Type B pancreatic cell (in vitro differentiated cells): ENCODE measurements at places on chromosomes 2 and 18. TPM values are rescaled to one million over a fixed set of nuclear protein-coding genes. Genes with fewer than 3 reads are reported as not detected.

DNA sequence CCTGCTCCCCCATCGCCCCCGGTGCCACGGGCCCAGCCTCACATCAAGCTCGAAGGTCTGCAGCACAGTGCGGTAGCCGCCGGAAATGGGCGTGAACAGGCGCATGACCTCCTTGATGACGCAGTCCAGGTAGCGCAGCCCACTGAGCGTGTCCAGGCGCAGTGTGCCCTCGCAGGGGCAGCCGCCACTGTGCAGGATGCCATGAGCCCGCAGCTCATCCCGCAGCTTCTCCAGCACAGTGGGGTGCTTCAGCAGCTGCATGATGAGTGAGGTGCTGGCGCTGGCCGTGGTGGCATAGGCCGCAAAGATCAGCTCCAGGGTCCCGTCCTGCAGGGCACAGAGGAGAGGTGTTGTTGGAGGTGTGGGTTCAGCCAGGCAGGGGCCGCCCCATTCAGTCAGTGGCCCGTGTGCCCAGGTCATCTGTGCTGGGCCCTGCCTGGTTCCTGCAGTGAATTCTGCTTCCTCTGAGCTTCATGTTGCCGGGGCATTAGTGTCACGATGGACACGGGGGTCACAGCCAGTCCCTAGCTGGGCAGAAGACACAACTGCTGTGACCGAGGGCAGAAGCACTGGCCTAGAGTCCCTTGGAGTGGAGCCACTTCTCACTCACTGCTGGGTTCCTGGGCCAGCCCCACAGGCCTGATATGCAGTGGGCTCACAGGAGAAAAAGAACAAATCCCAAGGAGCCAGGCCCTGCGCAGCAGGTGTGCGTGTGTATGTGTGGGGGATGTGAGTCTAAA lies 14.5 kb downstream of the CYP26B1 start:
- DNase-seq, result no peak

DNA sequence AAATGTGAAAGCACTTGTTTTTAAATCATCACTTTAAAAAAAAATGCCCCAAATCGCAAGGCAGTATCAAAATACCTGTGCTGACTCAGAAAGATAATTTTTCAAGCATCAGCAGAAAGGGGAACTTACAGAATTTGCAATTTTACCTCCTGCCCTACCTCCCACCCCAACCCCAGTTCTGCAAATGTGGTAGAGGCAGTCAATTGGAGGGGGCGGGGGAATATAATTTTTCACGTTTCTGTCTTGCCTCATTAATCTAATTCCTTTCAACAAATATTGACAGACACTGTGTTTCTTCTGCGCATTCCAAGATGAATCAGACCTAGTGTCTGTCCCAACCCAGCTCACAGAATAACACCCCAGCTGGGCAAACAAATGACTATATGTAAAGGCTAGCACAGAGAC lies 76.8 kb downstream of the ALPK2 start:
- no peak for DNase-seq

GRCh38 chr2:177908182-177908581 lies 164.4 kb downstream of the PDE11A start:
- DNase-seq, result no peak

Gene SPATA3
- not detected in 2 replicates for total RNA-seq

GRCh38 chr2:42342061-42342794 lies 18.8 kb downstream of the COX7A2L start:
- DNase-seq, result no peak

DNA sequence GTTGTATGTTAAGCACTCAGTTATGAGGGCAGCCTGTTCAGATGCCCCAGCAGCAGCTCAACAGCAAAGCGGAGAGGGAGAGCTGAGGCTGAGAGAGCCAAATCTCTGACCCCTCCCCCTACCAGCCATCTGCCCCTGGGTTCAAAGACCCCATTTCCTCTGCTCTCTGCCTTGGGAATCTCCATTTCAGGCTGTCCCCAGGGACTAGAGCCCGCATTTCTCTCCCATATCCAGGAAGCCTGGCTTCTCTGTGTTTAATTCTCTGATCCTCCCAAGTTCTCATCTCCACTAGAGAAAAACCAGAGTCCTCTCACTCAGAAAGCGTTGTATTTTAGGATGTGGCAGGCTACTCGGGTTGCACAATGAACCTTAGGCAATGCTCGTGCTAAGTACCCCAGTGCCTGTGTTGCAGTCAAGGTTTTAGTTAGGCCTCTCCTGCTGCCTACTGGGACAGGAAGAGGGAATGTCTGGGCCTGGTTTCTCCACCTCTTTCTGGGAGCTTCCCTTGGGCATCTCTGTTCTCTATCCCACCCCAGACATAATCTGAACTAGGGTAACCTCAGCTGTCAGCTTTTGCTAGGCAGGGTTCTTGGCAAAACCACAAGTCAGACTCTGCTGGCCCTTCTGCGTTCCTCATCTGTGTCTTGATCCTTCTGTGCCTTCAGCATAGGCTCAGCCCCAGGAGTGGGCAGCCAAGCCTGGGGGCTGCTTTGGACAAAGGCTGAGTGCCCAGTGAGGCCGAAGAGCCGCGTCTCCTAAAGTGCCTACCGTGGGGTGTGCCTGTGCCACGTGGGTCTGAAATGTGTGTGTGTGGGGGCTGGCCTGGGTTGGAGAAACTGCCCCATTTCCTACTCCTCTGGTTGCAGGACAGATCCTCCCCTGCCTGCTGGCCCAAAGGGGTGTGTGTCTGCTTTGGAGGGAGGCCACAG lies 96.8 kb downstream of the STPG4 start:
- DNase-seq, result no peak

GRCh38 chr2:147913701-147914480 lies 69.1 kb downstream of the ACVR2A start:
- no peak for DNase-seq

Gene GAREM1
- 17.8 and 20.7 TPM in 2 replicates for total RNA-seq

Gene GYPC
- total RNA-seq, result 13.3 and 45.5 TPM in 2 replicates

DNA sequence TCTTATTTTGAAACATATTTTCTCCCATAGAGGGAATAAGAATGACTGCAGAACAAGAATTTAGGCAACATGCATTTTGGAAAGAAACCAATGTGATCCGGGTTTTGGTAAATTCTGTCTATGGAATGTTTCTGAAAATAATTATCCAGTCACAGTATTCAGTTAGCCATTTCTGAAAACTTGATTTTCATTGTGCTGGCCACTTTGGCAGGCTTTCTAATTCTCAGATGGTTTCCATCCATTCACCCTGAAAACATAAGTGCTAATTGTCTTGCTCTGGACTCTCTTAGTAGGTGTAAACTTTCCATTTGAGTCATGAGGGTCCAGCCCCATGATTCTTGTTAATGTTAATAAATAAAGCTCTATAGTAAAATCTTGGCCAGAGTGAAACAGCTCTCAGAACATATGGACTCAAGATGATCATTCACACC lies 176.5 kb downstream of the RBM43 start:
- DNase-seq, result no peak

GRCh38 chr18:39485696-39486095 lies 1920.1 kb upstream of the CELF4 start:
- no peak for DNase-seq

Gene CHN1
- 11.6 and 24.0 TPM in 2 replicates for total RNA-seq

Gene SYT4
- 10.0 and 20.5 TPM in 2 replicates for total RNA-seq

Gene GALNT13
- 5.9 and 11.2 TPM in 2 replicates for total RNA-seq

Gene ABHD1
- total RNA-seq, result 0.12 and 0.51 TPM in 2 replicates

GRCh38 chr18:58025733-58026132 lies 18.3 kb upstream of the NEDD4L start:
- no peak for DNase-seq

DNA sequence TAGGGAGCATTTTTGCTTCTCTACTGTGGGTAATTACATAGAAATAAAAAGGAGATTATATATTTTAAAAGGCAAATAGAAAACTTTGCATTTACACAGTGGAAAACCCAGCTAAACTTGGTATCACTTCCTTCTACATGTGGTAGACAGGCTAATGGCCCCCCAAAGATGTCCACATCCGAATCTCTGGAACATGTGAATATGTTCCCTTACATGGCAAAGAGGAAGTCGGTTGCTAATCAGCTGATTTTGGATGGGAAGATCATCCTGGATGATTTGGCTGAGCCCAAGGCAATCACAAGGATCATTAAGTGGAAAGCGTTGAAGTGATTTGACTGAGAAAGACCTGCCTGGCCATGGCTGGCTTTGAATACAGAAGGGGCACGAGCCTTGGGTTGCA lies 26.2 kb downstream of the CREG2 start:
- no peak for DNase-seq

Gene CPO
- 0.24 and 0.51 TPM in 2 replicates for total RNA-seq

Gene CCBE1
- 8.3 and 51.3 TPM in 2 replicates for total RNA-seq

- DNase-seq, result no peak
These were observed 26.1 kb downstream of the MAL start for GRCh38 chr2:95051626-95052025.
